ENCODE measurements at places on chromosomes 7 and 10. TPM values are rescaled to one million over a fixed set of nuclear protein-coding genes. Genes with fewer than 3 reads are reported as not detected.

Gene AFAP1L2
- 1.3 TPM for total RNA-seq

Gene GRID2IP
- 0.93 TPM for total RNA-seq

GRCh38 chr7:77657427-77658224 lies 38.6 kb upstream of the RSBN1L start:
- DNase-seq = no peak

DNA sequence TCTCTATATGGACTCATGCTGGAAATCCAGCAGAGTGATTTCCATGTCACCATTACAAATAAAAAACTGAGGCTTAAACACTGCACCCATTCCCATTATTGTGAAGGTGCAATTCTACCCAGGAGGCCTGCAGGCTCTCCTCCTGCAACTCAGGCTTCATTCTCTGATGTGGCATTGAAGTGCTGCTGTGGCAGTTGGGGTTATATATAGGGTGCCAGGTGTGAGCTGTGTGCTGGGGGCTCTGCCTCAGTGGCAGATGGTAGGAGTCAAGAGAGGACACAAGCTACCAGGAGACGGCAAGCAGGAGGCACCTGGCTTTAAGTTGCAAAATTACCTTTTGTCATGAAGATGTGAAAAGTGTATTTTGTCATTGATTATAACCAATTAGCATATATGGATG lies 21.3 kb downstream of the ZNF107 start:
- no peak for DNase-seq

GRCh38 chr7:146054909-146055308 lies 61.7 kb upstream of the CNTNAP2 start:
- no peak for DNase-seq

DNA sequence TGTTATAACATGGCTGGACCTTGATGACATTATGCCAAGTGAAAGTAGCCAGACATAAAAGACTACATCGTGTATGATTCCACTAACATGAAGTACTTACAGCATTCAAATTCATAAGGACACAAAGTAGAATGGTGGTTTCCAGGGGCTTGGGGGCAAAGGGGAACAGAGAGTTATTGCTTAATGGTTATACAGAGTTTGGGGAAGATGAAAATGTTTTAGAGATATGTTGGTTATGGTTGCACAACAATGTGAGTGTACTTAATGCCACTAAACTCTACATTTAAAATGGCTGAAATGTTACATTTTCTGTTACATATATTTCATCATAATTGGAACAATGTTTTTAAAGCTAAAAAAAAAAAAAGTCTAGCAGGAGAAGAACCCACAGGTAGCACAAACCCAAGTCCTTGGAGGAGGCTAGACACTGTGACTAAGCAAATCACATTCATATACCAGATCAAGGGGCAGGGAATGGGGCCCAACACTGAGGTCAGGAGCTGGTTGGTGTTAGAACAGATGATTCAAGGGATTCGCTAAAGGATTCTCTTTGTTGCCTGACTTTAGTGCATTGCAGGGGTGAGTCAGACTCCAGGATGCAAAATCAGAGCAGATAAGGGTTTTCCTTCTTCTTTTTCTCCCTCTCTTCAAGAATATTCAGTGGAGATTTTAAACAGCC lies 25.1 kb upstream of the AOAH start:
- DNase-seq = no peak

Data from activated B cell treated with CpG ODN at 0.5 μM for 24 hours (primary cell).